ENCODE measurements at places on chromosomes 7 and 10. TPM values are rescaled to one million over a fixed set of nuclear protein-coding genes. Genes with fewer than 3 reads are reported as not detected.

The CYP2C19 gene
- polyA plus RNA-seq: 0.29 TPM

The PNLIP gene
- polyA plus RNA-seq: not detected

The SPDYE16 gene
- 2.0 TPM for polyA plus RNA-seq

The MEOX2 gene
- 2.3 TPM for polyA plus RNA-seq

The FRA10AC1 gene
- 30.0 TPM for polyA plus RNA-seq

The PAPOLB gene
- polyA plus RNA-seq: 0.10 TPM

The WBP1L gene
- polyA plus RNA-seq: 48.8 TPM

The CCDC3 gene
- 13.5 TPM for polyA plus RNA-seq

The CALML3 gene
- polyA plus RNA-seq: 0.11 TPM

The SPDYE9 gene
- polyA plus RNA-seq: 0.83 TPM

The LRRC17 gene
- 86.7 TPM for polyA plus RNA-seq

The EBLN1 gene
- not detected for polyA plus RNA-seq

The OR6B1 gene
- polyA plus RNA-seq: 0.03 TPM

The SNCG gene
- 11.6 TPM for polyA plus RNA-seq

The CCDC201 gene
- polyA plus RNA-seq: 0.06 TPM

The CALCR gene
- polyA plus RNA-seq: 0.82 TPM

All from renal cortex interstitium (tissue), 15 donors.